ENCODE measurements at places on chromosomes 12 and 14.

DNA sequence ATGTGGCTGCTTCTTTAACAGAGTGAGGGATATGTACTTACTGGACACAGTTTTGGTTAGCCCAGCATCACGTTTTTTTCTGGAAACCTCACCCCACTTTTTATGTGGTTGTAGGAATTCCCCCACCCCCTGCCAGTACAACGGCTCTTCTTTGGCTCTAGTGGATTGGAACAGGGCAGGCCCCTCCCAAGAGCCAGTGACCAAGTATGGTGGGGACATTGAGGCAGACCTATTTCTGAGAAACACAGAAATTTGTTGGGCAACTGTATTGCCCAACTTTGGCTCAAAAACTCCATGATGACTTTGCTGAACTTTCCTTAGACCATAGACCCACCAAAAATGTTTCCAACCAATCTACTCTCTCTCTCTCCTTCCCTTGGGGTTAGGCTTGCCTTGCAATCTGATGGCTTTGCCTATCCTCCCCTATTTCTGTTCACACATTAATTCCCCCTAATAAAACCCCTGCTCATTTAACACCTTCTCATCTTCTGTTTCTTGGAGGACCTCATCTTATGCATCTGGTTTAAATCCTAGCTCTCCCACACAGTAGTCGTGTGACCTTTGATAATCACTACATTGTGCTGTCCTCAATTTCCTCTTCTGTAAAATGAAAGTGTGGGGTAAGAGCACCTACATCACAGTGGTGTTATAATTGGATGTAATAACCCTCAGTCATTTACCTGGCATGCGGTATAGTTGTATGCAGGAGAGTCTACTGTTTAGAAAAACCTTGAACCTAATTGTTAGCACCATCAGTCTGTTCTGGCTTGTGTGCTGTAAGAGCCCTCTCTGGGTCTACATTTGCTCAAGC lies 71.7 kb downstream of the IGF1 start:
- DNase-seq: no peak

DNA sequence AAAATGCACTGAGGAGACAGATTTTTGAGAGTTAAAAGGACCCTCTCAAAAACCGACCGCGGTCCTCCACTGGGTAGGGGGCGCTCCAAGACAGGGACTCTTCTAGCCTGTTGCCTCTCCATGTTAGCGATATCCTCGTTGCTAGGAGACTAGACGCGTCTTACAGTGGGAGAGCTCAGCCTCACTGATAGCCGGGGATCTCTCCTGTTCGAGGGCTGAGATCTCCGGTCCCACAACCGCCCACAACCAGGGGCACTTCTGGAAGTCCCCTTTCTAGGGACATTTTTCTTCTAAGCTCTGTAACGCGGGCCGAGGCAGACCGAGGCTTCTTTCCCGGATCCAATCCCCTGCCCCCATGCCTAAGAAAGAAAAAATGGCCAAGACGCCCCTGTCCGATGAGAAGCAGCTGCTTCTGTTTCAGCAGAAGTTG lies 21.3 kb downstream of the FKBP11 start:
- peak; percentile 54 for DNase-seq

DNA sequence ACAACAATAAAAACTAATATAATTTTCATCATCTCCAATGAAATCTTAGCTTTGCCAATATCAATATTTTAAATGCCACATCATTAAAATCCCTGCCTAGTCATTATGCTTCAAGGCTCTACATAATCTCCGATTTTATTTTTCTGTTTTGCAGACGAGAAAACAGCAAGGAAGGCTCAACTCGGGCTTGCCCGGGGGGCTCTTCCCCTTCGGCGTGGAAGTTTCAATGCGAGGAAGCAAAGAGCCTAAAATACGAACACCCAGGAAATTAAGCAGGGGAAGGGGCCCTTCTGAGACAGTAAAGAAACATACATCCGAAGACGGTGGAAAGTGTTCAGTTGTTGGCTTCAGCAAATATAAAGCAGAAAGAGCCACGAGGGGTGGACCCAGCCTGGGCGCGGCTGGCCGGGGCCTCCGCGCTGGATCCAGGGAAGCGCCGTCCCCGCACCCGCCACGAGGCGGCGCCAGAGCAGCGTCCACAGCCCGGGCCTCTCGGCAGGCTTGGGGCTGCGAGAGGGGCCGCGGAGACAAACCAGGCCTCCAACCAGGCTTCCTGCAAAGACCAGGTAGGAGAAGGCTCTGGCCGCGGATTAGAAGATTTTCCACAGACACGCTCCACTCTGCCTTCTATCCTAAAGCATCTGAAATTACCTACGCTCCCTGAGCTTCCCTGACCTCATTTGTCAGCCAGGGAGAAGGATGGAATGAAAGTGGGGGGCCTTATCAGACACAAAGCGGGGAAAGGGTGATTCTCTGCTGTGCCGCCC lies 77.2 kb downstream of the SERPINA3 start:
- DNase-seq: peak; percentile 4

DNA sequence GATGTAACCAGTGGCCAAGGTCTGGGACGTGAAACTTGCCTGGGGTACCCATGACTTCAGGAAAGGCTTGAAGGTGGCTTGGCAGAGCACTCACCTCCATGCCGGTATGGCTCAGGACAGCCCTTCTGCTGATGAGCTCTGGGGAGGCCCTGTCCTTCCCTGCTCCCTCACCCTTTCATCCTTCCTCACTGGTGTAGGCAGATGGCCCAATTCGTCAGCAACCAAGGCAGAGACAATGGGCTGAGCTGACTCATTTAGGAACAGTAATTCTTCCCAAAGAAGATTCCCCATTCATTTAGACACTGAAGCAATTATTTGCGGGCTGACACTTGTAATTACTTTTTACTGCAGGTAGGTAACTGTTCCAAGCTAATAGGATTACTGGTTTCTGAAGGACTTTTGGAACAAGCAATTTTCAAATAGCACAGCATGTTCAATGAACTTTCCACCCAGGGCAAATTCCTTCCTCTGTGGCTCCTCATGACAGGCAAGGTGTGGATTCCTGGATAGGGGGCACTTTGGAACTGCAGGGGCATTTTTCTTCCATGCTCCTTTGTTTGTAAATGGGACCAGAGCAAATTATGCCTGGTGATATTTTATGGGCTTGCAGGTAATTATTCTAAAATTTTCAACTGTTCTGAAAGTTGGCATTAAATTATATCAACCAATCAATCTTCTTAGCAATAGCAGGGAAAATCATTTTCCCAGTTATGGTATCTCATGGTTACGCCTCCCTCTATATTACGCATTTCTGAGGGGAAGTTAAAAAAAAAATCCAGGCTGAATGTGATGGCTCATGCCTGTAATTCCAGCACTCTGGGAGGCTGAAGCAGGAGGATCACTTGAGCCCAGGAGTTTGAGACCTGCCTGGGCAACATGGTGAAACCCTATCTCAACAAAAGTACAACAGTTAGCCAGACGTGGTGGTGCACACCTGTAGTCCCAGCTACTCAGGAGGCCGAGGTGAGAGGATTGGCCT lies 24.1 kb upstream of the NRDE2 start:
- DNase-seq: peak; percentile 18

DNA sequence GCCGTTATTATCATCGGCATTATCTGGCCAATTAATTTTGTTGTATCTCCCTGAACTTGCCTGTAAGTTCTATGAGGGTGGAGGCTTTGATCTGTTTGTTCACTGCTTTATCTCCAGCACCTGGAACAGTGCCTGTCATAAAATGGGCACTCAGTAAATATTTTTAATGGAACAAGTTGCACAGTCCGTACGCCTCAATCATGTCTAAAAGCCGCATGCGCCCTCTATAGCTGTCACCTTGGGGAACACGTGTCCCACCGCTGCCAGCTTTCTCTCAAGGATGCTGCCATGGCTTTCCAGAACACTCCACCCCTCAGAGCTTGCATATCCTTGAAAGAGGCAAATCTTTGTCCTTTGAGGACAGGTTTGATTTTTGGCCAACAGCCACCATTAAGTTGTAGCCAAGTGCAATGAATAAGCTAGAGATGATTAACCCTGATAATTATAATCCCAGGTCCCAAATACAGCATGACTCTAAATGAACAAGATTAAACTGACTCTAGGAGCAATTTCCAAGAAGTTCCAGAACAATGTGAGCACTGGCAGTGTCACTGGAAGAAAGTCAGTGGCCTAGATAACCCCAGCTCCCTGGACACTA lies 55.1 kb downstream of the ERH start:
- no peak for DNase-seq

- no peak for DNase-seq
Measured at GRCh38 chr14:71056168-71056567, 148.9 kb downstream of the PCNX1 start.

GRCh38 chr12:15684896-15685658 lies 104.1 kb downstream of the EPS8 start:
- DNase-seq: no peak

GRCh38 chr12:25590011-25590721 lies 37.1 kb upstream of the LMNTD1 start:
- DNase-seq: no peak

GRCh38 chr14:29671034-29671433 lies 256.6 kb downstream of the PRKD1 start:
- DNase-seq: no peak

- DNase-seq: no peak
Measured at GRCh38 chr12:11677752-11678151, 28.3 kb downstream of the ETV6 start.

DNA sequence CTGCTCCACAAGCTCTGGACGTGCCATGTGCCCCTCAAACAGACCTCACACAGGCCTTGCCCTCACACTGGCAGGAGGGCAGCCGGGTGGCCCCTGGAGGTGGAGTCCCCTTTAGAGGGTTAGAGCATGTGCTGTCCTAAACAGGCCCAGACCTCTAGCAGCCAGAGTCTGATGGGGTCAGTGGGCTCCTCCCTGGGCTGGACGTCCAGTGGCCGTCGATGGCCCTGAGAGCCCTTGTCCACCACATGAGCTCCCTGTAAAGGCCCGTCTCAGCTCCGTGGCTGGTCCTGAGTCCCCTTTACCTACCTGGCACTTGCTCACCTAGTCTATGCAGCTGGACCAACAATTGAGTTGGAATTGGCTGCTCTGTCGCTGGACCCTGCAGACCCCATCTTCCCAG lies 3.8 kb downstream of the TMEM179 start:
- no peak for DNase-seq

GRCh38 chr12:79482323-79482722 lies 208.4 kb downstream of the PAWR start:
- DNase-seq: no peak

GRCh38 chr14:52879958-52880357 lies 70.9 kb downstream of the FERMT2 start:
- no peak for DNase-seq

DNA sequence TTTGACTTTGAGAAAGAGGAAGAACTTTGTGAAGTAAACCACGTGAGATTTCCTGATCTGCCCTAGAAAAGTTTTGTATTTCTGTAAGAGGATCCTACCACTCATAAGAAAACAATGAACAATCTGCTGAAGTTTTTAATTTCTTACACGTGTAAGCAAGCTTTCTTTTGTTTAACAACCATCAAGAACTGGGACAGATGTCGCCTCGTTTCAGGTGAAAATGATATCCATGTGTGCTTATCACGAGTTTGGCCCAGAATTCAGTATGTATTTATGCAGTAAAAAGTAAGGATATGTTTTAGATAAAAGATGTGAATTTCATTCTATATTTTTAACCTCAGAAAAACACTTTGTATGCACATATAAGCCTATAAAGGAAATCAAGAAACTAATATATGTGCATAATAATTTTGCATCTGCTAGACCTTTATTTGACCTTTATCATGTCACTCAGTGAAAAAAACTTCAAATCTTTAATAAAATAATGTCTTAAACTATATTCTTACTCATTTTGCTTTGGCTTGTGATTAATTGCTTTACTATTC lies 56.9 kb upstream of the DHRS4 start:
- no peak for DNase-seq

- DNase-seq: no peak
Measured at GRCh38 chr14:94395888-94396574, 7.6 kb upstream of the SERPINA1 start.

GRCh38 chr12:779745-780734 lies 27.7 kb downstream of the WNK1 start:
- peak; percentile 66 for DNase-seq

- peak; percentile 54 for DNase-seq
Measured at GRCh38 chr12:56128670-56129205, 671 bp downstream of the ESYT1 start.

DNA sequence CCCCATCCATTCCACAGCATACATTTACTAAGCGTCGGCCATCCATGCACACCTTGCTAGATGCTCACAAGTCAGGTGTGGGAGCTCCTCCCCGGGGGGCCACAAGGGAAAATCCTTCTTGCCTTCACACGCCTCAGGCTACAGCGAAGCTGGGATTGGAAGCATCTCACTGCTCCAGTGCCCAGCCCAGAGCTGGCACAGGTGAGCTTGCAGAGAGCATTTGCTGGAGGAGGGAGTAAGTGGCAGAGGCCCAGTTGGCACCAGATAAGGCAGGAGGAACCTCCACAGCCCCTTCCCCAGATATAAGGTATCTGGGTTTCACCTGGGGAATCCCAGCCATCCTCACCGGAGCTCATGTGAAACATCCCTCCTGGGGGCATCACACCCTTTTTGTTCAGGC lies 1.8 kb downstream of the TRPV4 start:
- DNase-seq: no peak

- no peak for DNase-seq
Measured at GRCh38 chr14:91315844-91316267, 71.4 kb upstream of the GPR68 start.

DNA sequence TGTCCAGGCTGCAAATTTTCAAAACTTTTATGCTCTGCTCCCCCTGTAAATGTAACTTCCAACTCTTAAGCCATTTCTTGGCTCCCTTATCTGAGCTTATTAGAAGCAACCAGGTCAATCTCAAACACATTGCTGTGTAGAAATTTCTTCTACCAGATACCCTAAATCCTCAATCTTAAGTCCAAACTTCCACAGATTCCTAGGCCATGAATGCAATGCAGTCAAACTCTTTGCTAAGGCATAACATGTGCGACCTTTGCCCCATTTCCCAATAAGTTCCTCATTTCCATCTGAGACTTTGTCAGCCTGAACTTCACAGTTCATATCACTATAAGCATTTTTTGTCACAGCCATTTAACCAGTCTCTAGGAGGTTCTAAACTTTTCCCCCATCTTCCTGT lies 64.5 kb downstream of the TMTC3 start:
- no peak for DNase-seq

- DNase-seq: no peak
Measured at GRCh38 chr12:4417455-4417854, 28.2 kb downstream of the FGF6 start.

DNA sequence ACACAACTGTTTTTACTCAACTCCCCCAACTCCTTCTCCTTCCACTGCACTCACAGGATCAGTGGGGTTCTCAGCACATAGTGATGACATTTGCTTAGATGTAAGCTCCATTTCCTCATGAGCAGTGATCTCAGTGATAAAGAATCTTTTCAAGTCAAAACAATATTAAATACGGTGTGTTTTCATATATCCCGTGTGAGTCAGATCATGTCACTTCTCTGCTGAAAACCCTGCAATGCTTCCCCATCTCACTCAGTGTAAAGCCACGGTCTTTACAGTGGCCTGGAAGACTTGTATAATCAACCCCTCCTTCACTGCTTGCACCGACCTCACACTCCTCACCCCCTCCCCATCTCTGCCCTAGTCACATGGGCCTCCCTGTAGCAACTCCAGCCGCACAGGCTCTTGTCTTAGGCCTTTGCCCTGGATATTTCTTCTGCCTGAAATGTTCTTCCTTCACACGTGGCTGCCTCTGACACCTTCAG lies 149.7 kb upstream of the ARHGAP5 start:
- DNase-seq: peak; percentile 98
